ENCODE measurements at places on chromosomes 16 and 17. TPM values are rescaled to one million over a fixed set of nuclear protein-coding genes. Genes with fewer than 3 reads are reported as not detected.

- no peak for DNase-seq
These were observed 298.4 kb downstream of the MAP2K6 start for GRCh38 chr17:69712801-69713311.

DNA sequence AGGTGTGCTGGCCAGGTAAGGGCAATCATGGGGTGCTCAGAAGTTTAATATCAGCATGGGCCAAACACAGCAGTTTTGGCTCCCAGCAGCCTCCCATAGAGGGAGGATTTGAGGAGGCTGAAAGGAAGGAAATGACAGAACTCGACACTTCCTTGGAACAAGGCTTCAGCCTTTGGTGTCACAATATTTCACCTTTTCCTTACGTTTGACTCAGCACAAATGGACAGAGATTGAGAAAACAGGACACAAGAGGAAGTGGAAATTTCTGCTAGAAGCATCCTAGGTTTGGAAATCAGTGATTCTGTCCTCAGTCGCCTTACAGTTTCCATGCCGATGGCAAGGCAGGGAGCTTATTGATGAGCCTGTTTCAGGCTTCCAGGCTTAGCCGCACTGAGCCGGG lies 181.4 kb downstream of the MAF start:
- DNase-seq = no peak

DNA sequence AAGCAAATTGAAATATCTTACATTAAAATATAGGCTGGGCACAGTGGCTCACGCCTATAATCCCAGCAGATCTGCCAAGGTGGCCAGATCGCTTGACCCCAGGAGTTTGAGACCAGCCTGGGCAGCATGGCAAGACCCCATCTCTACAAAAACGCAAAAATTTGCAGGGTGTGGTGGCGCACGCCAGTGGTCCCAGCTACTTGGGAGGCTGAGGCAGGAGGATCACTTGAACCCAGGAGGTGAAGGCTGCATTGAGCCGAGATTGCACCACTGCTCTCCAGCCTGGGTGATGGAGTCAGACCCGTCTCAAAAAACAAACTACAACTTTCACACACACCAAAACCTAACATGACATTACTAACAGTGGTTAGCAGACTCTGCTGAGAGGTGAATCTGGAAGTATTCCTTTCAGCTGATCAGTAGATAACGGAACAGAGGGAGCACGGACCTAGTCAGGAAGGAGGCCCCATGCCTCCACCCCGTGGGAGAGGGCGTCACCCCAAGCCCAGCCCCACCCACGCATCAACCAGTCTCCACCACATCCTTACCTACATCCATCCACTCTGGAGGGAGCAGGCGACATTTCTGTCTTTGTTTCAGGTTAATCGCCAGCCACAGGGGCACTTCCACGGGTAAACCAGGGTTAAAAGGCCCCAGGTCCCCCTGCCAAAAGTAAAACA lies 1.7 kb downstream of the GINS2 start:
- no peak for DNase-seq

DNA sequence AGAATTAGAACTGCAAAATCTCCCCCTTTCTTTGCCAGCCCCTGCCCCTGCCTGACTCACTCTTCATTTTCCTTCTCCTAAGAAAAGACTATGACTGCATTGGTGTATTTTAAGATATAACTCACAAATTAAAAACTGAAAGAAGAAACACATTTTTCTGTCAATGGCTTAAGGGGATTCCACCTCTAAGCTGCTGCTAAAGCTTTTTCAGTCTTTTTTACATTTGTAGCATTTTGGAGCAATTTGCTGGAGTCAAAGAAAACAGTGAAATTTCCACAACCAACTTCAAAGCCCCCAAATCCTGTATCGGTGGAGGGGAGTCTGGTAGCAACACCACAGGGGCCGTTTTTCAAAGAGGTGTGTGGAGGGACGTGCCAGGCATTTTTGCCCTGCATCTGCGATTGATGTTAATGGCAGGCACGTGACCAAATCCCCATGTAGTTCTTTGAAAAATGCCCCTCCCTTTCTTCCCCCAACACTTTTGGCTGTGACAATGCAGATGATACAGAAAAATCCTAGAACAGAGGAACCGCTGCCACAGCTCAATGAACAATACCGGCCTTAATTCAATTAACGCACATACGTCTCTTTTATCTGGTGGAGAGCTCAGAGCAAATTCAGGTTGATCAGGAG lies 28.5 kb downstream of the MAF start:
- DNase-seq = no peak

DNA sequence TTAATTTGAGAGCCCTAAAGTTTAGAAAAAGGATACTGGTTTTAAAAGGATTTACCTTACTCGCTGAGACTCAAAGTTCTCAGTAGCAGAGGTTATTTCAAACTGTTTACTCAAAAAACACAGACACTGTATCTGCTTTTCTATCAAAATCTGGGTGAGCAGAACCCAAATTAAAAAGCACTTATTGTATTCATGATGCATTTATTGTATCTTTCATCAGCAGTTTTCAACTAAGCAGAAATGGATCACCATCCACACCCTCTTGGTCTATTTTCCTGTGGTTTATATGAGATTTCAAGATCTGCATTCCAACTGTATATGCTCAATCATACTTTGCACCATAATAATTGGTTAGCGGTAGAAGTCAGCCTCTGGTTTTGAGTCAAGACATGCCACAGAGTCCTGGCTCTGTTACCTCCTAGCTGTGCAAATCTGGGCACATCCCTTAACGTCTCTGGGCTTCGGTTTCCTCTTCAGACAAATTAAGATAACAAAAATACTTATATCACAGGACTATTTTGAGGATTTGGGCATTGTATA lies 109.5 kb downstream of the ASIC2 start:
- DNase-seq = no peak

GRCh38 chr17:28261219-28261618 lies 57.8 kb upstream of the TMEM97 start:
- DNase-seq = no peak

DNA sequence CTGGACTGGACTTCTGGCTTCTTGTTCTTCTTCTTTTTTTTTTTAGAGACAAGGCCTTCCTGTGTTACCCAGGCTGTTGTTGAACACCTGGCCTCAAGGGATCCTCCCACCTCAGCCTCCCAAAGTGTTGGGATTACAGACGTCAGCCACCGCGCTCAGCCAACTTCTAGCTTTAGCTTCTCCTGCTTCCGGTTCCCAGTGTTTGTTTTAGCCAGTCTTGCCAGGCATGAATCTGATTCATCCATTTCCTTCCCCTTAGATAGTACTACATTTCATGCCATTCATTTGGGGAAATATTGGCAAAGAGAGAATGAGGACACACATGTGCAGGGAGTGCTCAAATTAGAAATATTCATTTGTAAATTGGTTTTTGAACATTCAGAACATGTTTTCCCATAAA lies 12.1 kb upstream of the NDUFAB1 start:
- DNase-seq = peak; percentile 53

- no peak for DNase-seq
These were observed 129.9 kb downstream of the SNX11 start for GRCh38 chr17:48237456-48237855.

- no peak for DNase-seq
These were observed 84.6 kb upstream of the GRIN2A start for GRCh38 chr16:10266809-10267208.

- DNase-seq = no peak
These were observed 21.3 kb upstream of the CRYBA1 start for GRCh38 chr17:29225396-29225795.

DNA sequence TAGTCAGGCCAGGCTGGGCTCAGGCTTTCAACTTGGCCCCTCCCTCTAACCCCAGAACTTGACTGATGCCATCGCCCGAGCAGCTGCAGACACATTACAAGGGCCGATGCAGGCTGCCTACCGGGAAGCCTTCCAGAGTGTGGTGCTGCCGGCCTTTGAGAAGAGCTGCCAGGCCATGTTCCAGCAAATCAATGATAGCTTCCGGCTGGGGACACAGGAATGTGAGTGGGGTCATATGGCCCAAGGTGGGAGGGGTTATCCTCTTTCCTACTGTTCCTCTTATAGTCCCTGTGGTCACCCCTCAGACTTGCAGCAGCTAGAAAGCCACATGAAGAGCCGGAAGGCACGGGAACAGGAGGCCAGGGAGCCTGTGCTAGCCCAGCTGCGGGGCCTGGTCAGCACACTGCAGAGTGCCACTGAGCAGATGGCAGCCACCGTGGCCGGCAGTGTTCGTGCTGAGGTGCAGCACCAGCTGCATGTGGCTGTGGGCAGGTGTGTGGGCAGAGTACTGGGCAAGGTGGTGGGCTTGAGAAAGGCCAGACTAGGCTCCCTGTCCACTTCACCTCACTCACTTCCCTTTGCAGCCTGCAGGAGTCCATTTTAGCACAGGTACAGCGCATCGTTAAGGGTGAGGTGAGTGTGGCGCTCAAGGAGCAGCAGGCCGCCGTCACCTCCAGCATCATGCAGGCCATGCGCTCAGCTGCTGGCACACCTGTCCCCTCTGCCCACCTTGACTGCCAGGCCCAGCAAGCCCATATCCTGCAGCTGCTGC lies 2.1 kb upstream of the NRN1L start:
- no peak for DNase-seq

GRCh38 chr16:2244926-2245795 lies 6.2 kb downstream of the ECI1 start:
- no peak for DNase-seq

Gene KRT32
- not detected for total RNA-seq

Gene LIG3
- total RNA-seq = 42.1 TPM

Gene FAM171A2
- total RNA-seq = 14.4 TPM

Gene SKAP1
- 0.88 TPM for total RNA-seq

All from Caki2 (cell line).